ENCODE measurements at places on chromosomes 3 and 15. TPM values are rescaled to one million over a fixed set of nuclear protein-coding genes. Genes with fewer than 3 reads are reported as not detected.

The SI gene
- total RNA-seq: not detected

DNA sequence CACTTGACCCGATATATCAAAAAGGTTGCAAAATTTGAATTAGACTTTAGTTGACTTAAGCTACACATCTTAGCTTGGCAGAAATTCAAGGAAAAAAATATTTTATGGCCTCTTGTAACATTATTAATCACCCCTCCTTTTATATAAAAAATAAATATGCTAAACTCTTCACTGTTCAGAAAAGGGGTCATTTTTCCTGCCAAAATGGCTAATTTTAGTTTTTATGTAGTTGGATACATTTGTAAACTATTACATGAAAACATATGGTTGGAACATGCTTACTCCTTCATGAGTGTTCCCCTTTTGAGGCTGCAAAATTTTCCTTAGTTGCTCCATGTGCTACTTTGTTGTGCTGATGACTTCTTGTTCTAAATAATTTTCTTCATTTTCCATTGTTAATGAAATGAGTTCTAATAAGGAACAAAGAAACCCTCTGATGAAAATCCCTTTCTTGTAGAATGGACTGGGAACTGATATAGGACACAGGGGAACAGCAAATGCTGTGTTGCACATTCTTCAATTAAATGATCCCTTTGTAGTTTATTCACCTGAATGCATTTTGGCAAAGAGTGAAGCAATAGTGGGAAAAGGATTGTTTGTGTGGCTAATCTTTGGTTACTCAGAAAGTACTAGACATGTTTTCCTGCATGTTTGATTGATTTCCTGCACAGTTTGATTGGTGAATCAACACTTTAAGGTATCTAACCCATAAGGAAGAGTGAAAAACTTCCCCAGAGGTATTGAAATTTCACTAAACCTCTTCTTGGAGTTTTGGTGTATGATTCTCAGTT, 349.3 kb downstream of the TIGIT start:
- DNase-seq: no peak

- no peak for DNase-seq
Measured at GRCh38 chr3:60140160-60140559, 1090.3 kb upstream of the CFAP20DC start.

- DNase-seq: no peak
Measured at GRCh38 chr3:113270068-113270467, 58.7 kb downstream of the BOC start.

The NANOGP8 gene
- 0.34 TPM for total RNA-seq

DNA sequence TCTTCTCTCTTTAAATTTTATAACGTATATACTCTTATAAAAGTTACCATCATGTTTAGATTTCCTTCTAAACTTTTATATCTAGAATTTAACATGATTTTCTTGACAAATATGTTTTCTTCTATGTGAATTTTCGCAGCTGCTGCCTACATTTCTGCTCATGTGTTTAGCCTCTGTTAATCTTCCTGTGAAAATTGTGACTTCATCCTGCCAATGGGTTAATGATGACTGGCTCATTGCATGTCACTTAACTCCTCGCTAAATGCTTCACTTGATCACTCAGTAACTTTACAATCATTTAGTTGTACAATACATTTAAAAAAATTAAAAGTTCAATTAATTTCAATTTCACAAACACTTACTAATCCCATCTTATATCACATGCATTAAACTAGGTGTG, 178.1 kb downstream of the LPP start:
- no peak for DNase-seq

GRCh38 chr3:126307591-126308393, 49.4 kb downstream of the KLF15 start:
- no peak for DNase-seq

DNA sequence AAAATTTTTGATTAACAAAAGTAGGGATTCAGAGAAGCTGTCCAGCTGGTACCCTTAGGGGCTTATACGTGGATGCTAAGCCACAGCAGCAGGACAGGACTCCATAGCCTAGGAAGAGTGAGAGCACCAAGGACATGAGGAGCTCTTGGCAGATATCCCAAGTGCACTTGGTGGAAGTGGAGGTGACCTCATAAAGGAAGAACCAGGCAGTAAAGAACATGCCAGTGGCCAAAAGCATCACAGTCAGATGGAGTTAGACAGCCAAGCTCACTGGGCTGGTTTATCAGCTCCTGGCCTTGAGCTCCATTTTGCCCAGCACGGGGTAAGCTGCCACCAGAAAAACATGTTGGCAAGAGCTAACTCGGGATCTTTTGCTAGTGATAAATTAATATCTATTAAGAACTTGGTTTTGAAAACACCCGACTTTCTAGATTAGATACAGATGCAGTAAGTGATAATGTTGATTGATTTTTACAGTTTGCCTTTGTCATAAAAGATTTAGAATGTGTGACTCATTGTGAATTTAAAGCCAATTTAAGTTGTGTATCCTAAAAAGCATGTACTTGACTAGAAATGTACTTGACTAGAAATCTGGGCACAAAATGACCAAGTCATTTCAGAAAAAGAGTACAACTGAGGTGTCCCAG, 108.0 kb downstream of the CMSS1 start:
- DNase-seq: no peak

The XYLB gene
- total RNA-seq: 12.0 TPM

- DNase-seq: no peak
Measured at GRCh38 chr3:185658943-185659342, 72.8 kb downstream of the SENP2 start.

The APOD gene
- 1.1 TPM for total RNA-seq

GRCh38 chr3:149339931-149340309, 6.5 kb upstream of the TM4SF18 start:
- DNase-seq: no peak

The CHDH gene
- total RNA-seq: 3.0 TPM

The CA12 gene
- 1.1 TPM for total RNA-seq

GRCh38 chr15:56772868-56773639, 39.7 kb upstream of the ZNF280D start:
- no peak for DNase-seq

- DNase-seq: no peak
Measured at GRCh38 chr3:152826476-152826875, 8.5 kb upstream of the P2RY1 start.

GRCh38 chr3:129439226-129439816, 427 bp downstream of the MBD4 start:
- DNase-seq: no peak

GRCh38 chr15:42171795-42172194, 15.4 kb upstream of the PLA2G4F start:
- no peak for DNase-seq

DNA sequence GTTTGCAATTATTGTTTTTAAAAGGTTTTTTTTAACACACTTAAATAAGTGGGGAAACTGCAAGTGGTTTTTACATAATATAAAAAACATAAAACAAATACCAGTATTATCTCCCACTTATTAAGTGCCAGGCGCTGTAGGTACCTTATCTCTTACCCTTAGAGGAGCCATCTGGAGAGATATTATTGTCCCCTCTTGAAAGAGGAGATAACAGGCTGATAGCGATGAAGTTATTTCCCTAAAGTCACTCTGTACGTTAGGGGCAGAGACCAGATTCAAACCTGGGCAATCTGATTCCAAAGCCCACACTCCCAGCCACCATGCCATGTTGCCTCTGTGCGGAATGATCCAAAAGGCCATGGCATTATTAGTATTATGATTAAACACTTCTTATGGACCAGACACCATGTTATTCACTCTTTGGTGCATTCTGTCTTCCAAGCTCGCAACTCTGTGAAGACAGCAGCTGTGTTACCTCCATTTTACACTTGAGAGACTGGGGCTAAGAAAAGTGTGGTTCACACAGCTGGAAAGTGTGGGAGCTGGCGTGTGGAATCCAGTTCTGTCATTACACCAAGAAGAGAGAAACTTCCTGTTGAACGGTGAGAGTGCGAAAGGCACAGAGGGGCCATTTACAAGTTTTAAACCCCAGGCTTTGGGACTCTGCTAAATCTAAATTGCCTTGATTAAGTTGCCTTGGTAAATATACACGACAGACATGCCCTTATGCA, 79.9 kb upstream of the MITF start:
- no peak for DNase-seq

- no peak for DNase-seq
Measured at GRCh38 chr3:73409138-73409763, 215.5 kb downstream of the PDZRN3 start.

The MB21D2 gene
- 4.9 TPM for total RNA-seq

GRCh38 chr3:71817262-71817661, 32.3 kb upstream of the PROK2 start:
- no peak for DNase-seq

DNA sequence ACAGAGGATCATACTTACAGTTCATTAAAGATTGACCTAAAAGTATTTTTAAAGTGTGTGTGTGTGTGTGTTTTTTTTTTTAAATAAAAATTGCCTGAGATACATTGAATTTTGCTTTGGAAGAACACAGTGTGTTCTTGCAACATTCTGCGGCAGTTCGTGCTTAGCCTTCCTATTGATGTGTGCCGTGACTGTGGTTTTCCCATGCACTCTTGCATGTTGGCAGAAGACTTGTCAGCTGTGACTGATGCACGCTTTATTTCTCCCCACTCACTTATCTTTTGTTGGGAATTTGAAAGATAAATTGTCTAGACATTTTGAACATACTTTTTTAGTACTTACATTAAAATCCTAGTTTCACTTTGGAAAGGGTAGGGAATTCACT, 136.3 kb upstream of the LRRFIP2 start:
- DNase-seq: no peak

The MAN2A2 gene
- total RNA-seq: 81.6 TPM

The ERC2 gene
- total RNA-seq: 12.2 TPM

GRCh38 chr3:197874064-197874463, 75.9 kb upstream of the RPL35A start:
- DNase-seq: no peak

GRCh38 chr3:185519021-185519420, 20.2 kb upstream of the TMEM41A start:
- no peak for DNase-seq

GRCh38 chr15:64092864-64093626, 593 bp downstream of the CIAO2A start:
- DNase-seq: no peak

- peak; percentile 8 for DNase-seq
Measured at GRCh38 chr3:32780071-32780734, 37.6 kb upstream of the TRIM71 start.

DNA sequence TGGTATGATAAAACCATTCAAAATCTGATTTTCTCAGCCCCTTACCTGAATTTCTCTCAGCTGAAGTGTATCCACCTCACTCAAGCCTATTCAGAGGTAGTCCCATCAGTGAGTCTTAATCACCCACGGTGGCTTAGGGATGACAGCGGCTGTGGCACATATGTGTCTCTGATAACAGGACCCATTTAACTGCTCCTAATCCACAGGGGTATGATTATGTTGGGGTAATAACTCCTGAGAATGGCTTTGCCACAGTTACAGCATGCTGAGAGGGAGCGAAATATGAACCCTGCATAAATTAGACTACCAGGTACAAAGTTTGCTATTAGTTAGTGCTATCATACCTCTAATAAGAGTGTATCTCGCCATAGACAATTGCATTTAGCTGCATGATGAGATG, 10.6 kb downstream of the CLRN1 start:
- no peak for DNase-seq

DNA sequence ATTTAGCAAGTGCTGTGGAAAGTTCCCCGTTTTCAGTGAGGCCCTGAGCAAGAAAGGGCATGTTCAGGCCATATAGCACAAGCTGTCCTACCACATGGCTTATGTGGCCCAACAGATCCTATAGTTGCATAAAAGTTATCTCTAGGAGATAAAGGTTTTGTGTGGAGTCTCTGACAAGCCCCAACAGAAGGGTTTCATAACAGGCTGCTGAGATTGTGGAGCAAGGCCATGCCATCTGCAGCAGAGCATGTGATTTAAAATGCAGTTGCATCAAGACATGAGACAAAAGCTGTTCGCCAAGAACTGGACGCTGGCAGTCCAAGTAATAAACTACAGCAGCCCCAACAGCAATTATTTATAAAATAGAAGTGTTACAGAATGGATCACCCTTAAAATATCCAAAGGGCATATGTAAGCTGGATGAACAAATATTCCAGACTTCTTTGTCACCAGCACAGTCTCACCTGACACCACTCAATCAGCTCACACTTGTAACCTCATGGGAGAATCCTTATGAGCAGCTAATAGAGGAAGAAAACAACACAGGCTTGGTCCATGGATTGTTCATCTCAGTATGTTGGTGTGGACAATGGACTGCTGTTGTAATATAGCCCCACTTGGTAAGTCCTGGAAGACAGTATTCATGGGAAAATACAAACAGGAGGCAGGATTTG, 14.4 kb upstream of the CLDN1 start:
- DNase-seq: no peak

- DNase-seq: no peak
Measured at GRCh38 chr15:64429448-64429847, 30.9 kb upstream of the ZNF609 start.

GRCh38 chr3:152113413-152113812, 155.3 kb upstream of the MBNL1 start:
- DNase-seq: no peak

The GUCA1C gene
- total RNA-seq: not detected

The SYNPR gene
- total RNA-seq: not detected

The SAMMSON gene
- total RNA-seq: not detected

All from neural crest cell (in vitro differentiated cells).